ENCODE measurements at places on chromosomes 7 and 10. TPM values are rescaled to one million over a fixed set of nuclear protein-coding genes. Genes with fewer than 3 reads are reported as not detected.

The OR13A1 gene
- total RNA-seq: 0.05 TPM

The IGFBP3 gene
- 118 TPM for total RNA-seq

The POMZP3 gene
- total RNA-seq: 24.8 TPM

The IDI2 gene
- total RNA-seq: not detected

The BMPR1A gene
- total RNA-seq: 33.1 TPM

The PTPRZ1 gene
- total RNA-seq: not detected

The BBIP1 gene
- 32.1 TPM for total RNA-seq

The MACROH2A2 gene
- total RNA-seq: 25.3 TPM

The PPRC1 gene
- 55.8 TPM for total RNA-seq

The MRLN gene
- not detected for total RNA-seq

The CDK14 gene
- total RNA-seq: 0.08 TPM

The ENKUR gene
- total RNA-seq: 0.17 TPM

The EGFR gene
- 82.3 TPM for total RNA-seq

The ACTA2 gene
- 19.2 TPM for total RNA-seq

The NT5C2 gene
- total RNA-seq: 71.2 TPM

The CALML5 gene
- total RNA-seq: not detected

The GPR141 gene
- not detected for total RNA-seq

The DEPP1 gene
- total RNA-seq: 2.0 TPM

The SLC16A12 gene
- 0.67 TPM for total RNA-seq

The NPC1L1 gene
- total RNA-seq: 0.06 TPM

The ZP3 gene
- total RNA-seq: 14.0 TPM

The PON1 gene
- 1.3 TPM for total RNA-seq

The ALDH18A1 gene
- total RNA-seq: 45.8 TPM

The MUC3A gene
- total RNA-seq: 23.7 TPM

The TAS2R41 gene
- not detected for total RNA-seq

The AKR1D1 gene
- not detected for total RNA-seq

The HPS1 gene
- 33.6 TPM for total RNA-seq

The PLAU gene
- total RNA-seq: 112 TPM

The OR9A2 gene
- total RNA-seq: not detected

All from A549 treated with Hydrocortisone at 1 μM for 4 hours (cell line).